ENCODE measurements at places on chromosomes 3 and 15.
A peak's percentile ranks its signal among the peaks of the same experiment; 100 is the strongest.

DNA sequence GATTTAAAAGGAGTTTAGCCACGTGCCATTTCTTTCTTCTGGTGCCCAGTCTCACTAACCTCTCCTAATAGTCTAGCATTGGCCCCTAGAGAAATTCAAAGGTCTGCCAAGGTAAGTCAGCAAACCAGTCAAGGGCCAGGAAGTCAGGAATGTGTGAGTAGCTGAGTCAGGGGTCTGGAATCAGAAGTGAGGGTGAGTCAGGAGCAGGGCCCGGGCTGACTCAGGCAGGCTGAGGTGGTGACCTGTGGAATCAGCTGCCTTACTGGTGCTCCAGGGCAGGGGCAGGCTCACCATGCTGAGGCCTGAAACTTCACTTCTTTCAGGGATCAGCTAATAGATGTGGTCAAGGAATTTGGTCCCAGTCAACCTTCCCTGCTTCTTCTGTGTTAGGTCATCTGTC, 105.8 kb upstream of the MYZAP start:
- no peak for DNase-seq

- no peak for DNase-seq
These were observed 9.2 kb upstream of the HLTF start for GRCh38 chr3:149095487-149095886.

- no peak for DNase-seq
These were observed 15.9 kb downstream of the COMMD2 start for GRCh38 chr3:149736175-149736952.

DNA sequence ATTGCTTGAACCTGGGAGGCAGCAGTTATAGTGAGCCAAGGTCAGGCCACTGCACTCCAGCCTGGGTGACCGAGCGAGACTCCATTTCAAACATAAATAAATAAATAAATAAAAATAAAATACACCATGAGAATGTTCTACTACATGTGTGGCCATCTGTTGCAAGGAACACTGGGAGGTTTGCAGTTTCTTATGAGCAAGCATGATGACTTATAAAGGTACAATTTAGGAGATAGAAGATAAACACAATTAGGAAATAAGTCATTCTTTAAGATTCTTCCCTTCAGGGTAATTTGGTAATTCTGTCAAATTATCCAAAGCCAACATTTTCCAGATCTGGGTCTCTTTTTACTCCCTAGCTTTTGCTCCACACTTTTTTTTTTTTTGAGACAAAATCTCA, 13.4 kb downstream of the HTR3C start:
- no peak for DNase-seq

DNA sequence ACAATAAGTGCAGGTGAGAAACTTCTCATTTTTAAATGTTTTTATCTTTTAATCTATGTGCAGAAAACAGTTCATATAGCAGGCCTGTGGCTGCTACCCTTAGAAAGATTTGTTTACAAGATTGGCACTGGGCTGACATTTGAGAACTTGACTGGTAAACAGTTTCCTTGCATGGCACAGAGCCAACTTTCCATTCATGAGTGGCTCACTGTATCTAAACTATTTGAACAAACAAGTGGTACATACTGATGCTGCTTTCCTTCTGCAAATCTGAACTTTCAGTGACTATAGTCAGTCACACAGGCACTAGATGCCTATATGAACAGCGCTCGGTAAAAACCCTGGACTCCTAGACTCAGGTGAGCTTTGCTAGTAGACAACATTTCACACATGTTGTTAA, 6.3 kb upstream of the GTPBP8 start:
- peak; percentile 31 for DNase-seq

GRCh38 chr3:17204049-17204650, 319.4 kb downstream of the PLCL2 start:
- no peak for DNase-seq

GRCh38 chr3:14286887-14287500, 108.4 kb downstream of the LSM3 start:
- no peak for DNase-seq

GRCh38 chr3:28576614-28577200, 228.1 kb upstream of the AZI2 start:
- DNase-seq, result no peak

DNA sequence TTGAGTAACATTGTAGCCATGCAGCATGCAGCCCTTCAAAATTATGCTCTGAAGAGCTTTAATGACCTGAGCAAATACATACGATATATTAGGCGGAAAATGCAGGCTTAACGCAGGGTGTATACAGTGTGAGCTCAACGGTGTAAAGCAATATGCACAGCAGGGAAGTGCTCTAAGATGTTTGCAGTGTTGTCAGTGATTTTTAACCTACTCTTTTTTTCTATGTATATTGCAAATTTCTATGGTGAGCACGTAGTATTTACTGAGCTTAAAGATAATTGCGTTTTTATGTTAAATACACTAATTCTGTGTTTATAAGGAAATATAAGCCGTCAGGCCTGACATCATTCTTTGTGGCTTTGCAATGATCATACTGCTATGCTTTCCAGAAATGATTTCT, 42.1 kb downstream of the DGKG start:
- DNase-seq, result no peak

GRCh38 chr3:40128166-40128565, 181.3 kb upstream of the EIF1B start:
- no peak for DNase-seq

DNA sequence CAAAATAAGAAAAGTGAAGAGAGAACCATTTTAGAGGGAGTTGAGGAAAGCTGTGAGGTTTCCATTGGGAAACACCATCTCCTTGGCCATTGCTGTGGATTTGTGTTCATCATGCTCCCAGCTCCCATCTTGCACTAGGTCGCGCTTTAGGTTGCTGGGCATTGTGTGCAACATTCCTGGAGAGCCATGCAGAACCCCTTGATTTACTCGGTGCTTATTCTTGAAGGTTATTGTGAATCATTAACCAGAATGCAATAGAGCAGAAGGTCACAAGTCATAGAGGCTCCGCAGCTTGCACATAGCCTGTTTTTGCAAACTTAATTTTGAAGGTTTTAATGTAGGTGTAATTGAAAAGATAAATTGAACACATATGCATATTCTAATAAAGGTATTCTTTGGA, 239.2 kb upstream of the IL12A start:
- no peak for DNase-seq

DNA sequence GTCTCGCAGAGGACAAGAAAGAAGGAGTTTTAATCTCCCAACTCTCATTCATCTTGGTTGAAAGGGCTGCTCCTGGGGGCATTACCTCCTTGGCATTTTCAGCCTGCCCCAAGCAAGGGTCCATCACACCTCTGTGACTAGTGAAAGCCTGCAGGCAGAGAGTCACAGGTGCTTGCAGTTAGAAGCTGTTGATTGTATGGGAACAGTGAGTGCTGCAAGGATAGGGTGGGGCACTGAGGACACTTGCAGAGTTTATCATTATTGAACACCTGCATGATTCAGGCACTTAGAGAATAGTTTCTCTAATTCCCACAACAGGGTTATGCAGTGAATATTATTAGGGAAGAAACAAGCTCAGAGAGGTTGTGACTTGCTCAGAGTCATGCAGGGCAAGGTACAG, 41.7 kb upstream of the IGF2BP2 start:
- DNase-seq, result no peak

GRCh38 chr3:60758171-60758570, 493.1 kb downstream of the FHIT start:
- DNase-seq, result no peak

GRCh38 chr3:117557464-117558090, 848.0 kb downstream of the TUSC7 start:
- no peak for DNase-seq

- DNase-seq, result peak; percentile 21
These were observed 27.5 kb downstream of the PLSCR5 start for GRCh38 chr3:146577662-146578061.

Data from activated T-cell treated with anti-CD3 and anti-CD28 coated beads for 4 hours (primary cell).